ENCODE measurements at places on chromosomes 2 and 18. TPM values are rescaled to one million over a fixed set of nuclear protein-coding genes. Genes with fewer than 3 reads are reported as not detected.

The MTLN gene
- total RNA-seq: 77.5 TPM

The CD28 gene
- not detected for total RNA-seq

The PTMA gene
- total RNA-seq: 1,171 TPM

The GAD1 gene
- not detected for total RNA-seq

The ELOA2 gene
- total RNA-seq: not detected

The APCDD1 gene
- 2.2 TPM for total RNA-seq

The LBH gene
- total RNA-seq: 6.7 TPM

The RIT2 gene
- total RNA-seq: not detected

The ALPP gene
- not detected for total RNA-seq

The POTEI gene
- not detected for total RNA-seq

The ATP6V1B1 gene
- total RNA-seq: 4.4 TPM

The RTTN gene
- 10.6 TPM for total RNA-seq

Measured in bronchus fibroblast of lung (primary cell).